Caki2 (cell line): ENCODE measurements at places on chromosomes 16 and 17.

- no peak for DNase-seq
Measured at GRCh38 chr17:35373984-35374765, 754 bp upstream of the SLFN11 start.

GRCh38 chr16:64390102-64390501 is 731.8 kb downstream of the CDH11 start:
- no peak for DNase-seq

- no peak for DNase-seq
Measured at GRCh38 chr16:5895976-5896375, 798.4 kb upstream of the EEF2KMT start.

DNA sequence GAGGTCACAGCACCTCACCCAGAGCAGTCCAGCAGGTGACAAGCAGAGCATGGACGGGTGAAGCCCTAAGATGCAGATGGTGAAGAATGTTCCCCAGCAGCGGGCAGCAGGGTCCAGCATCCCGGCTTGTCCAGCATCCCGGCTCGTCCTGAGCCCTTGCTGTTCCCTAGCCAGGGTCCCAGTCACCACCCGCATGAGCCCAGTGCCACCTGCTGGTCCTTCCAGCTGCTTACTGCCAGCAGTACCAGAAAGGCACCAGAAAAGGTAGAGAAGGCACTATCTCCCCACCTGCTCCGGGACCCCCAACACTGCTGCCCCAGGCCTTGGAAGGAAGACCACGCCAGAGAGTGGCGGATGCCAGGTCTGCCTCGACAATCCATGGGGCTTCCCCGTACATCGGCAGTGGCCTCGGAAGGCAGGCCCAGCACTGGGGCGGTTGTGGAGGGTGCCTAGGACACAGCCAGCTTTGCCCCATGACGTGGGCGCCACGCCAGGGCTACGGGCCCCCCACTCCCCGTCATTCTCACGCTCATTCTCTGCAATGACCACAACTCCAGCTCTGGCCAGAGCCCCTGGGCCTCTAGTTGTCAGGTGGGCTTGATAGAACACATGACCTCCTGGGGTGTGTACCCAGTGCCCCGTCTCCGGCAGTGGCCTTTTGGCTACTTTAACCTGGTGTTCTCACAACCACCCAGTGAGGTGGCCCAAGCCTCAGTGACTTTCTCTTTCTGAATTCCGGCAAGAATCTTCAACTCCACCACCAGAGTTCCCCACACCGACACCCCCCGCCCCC is 1.4 kb downstream of the CENPX start:
- peak; percentile 69 for DNase-seq

DNA sequence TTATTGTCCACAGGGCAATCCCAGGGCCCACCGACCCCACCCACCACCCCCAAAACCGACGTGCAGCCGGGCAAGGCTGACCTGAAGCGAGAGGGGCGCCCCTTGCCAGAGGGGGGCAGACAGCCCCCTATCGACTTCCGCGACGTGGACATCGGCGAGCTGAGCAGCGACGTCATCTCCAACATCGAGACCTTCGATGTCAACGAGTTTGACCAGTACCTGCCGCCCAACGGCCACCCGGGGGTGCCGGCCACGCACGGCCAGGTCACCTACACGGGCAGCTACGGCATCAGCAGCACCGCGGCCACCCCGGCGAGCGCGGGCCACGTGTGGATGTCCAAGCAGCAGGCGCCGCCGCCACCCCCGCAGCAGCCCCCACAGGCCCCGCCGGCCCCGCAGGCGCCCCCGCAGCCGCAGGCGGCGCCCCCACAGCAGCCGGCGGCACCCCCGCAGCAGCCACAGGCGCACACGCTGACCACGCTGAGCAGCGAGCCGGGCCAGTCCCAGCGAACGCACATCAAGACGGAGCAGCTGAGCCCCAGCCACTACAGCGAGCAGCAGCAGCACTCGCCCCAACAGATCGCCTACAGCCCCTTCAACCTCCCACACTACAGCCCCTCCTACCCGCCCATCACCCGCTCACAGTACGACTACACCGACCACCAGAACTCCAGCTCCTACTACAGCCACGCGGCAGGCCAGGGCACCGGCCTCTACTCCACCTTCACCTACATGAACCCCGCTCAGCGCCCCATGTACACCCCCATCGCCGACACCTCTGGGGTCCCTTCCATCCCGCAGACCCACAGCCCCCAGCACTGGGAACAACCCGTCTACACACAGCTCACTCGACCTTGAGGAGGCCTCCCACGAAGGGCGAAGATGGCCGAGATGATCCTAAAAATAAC is 3.0 kb downstream of the SOX9 start:
- DNase-seq, result no peak

DNA sequence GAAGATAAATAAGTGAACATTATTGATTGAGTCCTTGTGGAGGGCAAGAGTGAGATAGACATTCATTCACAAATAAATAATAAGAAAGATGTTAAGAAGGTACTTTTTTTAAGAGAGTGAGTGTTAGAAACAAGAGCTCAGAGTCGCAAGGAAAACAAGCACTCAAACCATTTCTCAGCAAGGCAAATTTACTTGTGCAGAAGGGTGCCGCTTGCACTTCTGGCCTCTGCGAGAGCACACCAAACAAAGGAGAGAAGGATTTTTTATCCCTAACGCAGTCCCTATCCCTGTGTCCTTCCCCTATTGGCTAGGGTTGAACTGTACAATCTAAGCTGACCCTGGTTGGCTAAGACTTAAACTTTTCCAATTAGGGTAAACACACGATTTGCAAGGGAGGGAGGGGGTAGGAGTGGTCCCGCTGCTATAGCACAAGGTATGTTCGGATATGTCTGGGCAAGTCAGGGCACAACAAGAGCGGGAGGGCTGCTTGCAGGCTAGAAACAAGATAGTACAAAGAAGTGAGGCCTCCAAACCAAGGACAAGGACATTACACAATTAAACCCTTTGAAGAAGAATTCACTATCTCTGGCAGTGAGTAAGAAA is 156.2 kb downstream of the PPM1E start:
- no peak for DNase-seq

GRCh38 chr16:1075546-1075945 is 3.0 kb downstream of the SSTR5 start:
- DNase-seq, result no peak

DNA sequence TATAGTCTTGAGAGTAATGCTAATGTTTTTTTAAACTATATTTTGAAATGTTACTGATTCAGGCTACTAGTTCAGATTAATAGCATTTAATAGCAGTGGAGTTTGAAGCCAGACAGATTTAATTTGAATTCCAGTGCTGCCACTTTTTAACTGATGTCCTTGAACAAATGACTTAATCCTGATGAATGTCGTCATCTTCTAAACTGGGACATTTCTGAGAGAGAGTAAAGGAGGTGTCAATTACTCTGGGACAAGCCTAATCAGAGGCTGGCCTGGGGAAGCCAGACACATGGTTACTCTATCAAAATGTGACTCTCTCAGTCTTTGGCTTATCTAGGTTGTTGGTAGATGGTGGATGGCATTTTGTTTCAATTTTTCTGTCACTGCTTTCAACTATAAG is 246.7 kb downstream of the HS3ST3A1 start:
- no peak for DNase-seq

- no peak for DNase-seq
Measured at GRCh38 chr16:23557779-23558702, 514 bp downstream of the UBFD1 start.

DNA sequence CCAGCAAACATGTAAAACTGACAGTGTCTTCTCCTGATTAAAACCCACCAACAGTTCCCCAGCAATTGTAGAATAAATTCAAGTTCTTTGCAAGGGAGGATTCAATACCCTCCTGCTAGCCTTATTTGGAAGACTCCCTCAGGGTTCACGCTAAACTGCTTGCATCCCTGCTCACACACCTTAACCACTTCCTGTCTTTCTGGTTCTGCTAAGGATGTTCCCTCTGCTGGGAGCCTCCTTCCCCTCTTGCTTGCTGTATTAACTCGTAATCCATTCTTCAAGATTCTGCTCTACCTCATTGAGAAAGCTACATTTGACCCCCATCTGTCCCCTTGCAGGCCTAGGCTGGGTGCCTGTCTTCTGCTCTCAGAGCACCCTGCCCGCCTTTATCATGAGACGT is 2.3 kb upstream of the SHISA6 start:
- no peak for DNase-seq
